ENCODE measurements at places on chromosomes 2 and 18. TPM values are rescaled to one million over a fixed set of nuclear protein-coding genes. Genes with fewer than 3 reads are reported as not detected.

Gene GBX2
- total RNA-seq = not detected

Gene AKAIN1
- total RNA-seq = not detected

Gene TMSB10
- 3,318 TPM for total RNA-seq

Gene MC4R
- total RNA-seq = not detected

Gene GPR39
- total RNA-seq = 11.4 TPM

- H3K27ac ChIP-seq = no peak overlapping the region
- no peaks in the 10 kb centered on the region for H3K4me1 ChIP-seq
- DNase-seq = no peak
- no peaks in the 10 kb centered on the region for H3K36me3 ChIP-seq
- no peaks in the 10 kb centered on the region for H3K27me3 ChIP-seq
These were observed 148.5 kb downstream of the FHOD3 start for GRCh38 chr18:36446059-36446458.

DNA sequence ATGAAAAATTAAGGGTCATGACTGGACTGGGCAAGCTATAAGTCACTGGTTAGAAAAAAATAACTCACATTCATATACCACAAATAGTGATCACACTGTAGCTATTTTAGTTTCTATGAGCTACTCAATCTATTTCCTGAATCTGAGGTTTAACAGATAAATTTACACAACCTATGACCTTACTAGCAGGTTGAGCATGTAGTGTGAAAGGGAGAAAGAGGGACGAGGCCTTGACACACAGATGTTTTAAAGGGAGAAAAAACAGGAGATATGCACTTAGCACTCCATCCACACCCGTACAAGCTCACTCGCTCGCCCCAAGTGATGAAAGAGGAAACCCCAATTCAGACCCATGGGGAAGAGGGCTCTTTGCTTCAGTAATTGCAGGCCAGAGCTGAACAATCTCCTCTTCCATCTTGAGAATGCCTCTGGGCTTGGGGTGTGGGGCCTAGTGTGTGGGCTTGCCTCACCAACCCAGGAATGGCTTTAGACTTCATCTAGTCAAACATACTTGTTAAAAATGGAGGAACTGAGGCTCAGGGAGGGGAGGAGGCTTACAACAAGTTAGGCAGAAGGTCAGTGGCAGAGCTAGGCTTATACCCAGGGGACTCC is 10.7 kb downstream of the CYRIA start:
- H3K4me3 ChIP-seq = no peak overlapping the region
- no peaks in the 10 kb centered on the region for H3K36me3 ChIP-seq
- H3K27me3 ChIP-seq = peaks cover 21% of the 10 kb centered on the region

- H3K4me3 ChIP-seq = no peak overlapping the region
- no peak for DNase-seq
- H3K4me1 ChIP-seq = no peaks in the 10 kb centered on the region
- H3K27ac ChIP-seq = no peak overlapping the region
- H3K27me3 ChIP-seq = no peaks in the 10 kb centered on the region
- H3K36me3 ChIP-seq = no peaks in the 10 kb centered on the region
These were observed 605.5 kb downstream of the EPHA4 start for GRCh38 chr2:220966636-220967035.

DNA sequence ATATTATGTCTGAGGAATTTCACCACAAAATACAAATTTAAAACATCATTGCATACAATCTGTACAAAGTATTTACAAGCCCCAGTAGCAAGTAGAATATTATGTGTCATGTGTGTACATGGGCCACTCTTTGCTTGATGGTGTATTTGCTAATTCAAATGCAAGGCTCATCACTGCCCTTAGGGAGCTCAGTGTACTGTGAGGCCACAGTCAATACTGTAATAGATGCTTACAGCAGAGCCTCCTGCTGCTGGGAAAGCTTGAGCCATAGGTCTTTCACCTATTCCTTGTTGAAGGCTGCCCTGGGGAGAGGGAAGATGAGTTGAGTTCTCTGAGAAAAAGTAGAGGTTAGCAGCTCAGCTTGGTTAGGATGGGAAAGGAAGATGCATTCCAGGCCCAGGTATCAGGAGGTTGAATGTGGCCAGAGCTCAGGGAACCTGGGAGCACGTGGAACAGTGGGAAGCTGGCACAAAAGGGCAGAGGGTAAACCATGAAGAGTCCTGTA is 189.6 kb downstream of the LRP1B start:
- H3K4me1 ChIP-seq = peaks cover 10% of the 10 kb centered on the region
- no peaks in the 10 kb centered on the region for H3K36me3 ChIP-seq
- peak; percentile 72 for DNase-seq
- no peak overlapping the region for H3K27ac ChIP-seq
- no peaks in the 10 kb centered on the region for H3K27me3 ChIP-seq

- no peaks in the 10 kb centered on the region for H3K36me3 ChIP-seq
- no peaks in the 10 kb centered on the region for H3K4me1 ChIP-seq
- no peak overlapping the region for H3K27ac ChIP-seq
- no peak for DNase-seq
These were observed 206.0 kb upstream of the TNP1 start for GRCh38 chr2:217065695-217066405.

DNA sequence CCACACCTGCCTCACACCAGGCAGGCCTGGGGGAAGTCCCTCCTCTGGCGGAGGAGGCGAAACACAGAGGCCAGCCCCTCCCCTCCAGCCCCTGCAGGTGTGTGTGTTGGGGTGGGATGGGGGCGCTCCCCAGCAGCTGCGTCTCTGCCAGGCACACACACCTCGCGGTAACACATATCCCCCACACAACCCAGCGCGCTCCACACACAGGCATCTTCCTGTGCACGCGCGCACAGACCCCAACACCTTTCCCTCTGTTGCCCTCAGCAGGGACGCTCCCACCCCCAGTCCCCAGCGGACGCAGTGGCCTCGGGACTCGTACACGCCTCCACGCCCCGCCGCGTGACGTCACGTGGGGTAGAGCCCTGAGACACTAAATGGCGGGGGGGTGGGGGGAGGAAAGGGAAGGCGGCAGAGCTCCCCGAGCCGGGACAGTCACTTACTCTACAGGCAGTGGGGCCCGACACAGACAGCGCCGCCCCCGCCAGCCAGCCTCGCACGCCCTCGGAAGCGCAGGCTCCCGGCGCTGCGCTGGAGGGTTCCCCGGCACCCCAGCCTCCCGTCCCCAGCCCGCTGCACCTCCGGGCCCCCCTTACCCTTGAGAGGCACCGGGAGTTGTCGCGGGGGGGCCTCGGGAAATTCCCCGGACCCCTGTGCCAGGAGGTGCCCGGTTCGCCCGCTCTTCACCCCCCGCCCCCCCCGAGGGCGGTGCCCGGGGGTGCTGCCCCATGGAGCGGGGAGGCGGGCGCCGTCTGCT is at the start of gene WNT10A:
TSS of gene WNT10A (plus strand) at position 751 of the 757 bp plus-strand sequence. CDS start 144 bp downstream, outside the sequence.
- H3K27ac ChIP-seq = no peak within 1 kb of the TSS
- DNase-seq = peak; percentile 77
- no peaks in the 10 kb centered on the region for H3K36me3 ChIP-seq
- peaks cover 96% of the 10 kb centered on the region for H3K27me3 ChIP-seq

DNA sequence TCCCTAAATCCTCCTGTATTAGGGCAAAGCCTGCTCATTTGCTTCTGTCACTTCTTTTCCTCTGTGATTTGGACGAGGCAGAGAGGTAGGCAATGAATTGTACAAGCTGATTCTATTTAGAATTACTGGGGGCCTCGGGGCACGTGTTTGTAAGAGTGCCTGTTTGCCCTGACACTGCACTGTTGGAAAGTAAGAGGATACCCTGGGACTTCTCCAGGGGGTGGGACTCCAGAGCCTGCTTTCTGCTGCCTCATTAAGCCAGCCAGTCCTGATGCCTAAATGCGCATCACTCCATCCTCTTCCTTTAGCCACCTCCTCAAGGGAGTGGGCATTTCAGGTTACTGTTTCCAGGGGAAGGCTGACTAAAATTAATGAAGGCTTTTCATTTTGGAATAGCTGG is 134.3 kb downstream of the TDRD15 start:
- H3K36me3 ChIP-seq = no peaks in the 10 kb centered on the region
- no peak overlapping the region for H3K4me3 ChIP-seq
- H3K27me3 ChIP-seq = no peaks in the 10 kb centered on the region

- H3K4me1 ChIP-seq = peaks cover 16% of the 10 kb centered on the region
- H3K27me3 ChIP-seq = no peaks in the 10 kb centered on the region
- peak overlapping the region; percentile 98 for H3K27ac ChIP-seq
- DNase-seq = peak; percentile 65
- H3K4me3 ChIP-seq = no peak overlapping the region
These were observed 1.0 kb upstream of the ZNF532 start for GRCh38 chr18:58863539-58864145.

- DNase-seq = no peak
- no peak overlapping the region for H3K4me3 ChIP-seq
- H3K36me3 ChIP-seq = no peaks in the 10 kb centered on the region
- no peak overlapping the region for H3K27ac ChIP-seq
- no peaks in the 10 kb centered on the region for H3K27me3 ChIP-seq
These were observed 134.6 kb upstream of the ZEB2 start for GRCh38 chr2:144654523-144654922.
